ENCODE measurements at places on chromosomes 12 and 14. TPM values are rescaled to one million over a fixed set of nuclear protein-coding genes. Genes with fewer than 3 reads are reported as not detected.

DNA sequence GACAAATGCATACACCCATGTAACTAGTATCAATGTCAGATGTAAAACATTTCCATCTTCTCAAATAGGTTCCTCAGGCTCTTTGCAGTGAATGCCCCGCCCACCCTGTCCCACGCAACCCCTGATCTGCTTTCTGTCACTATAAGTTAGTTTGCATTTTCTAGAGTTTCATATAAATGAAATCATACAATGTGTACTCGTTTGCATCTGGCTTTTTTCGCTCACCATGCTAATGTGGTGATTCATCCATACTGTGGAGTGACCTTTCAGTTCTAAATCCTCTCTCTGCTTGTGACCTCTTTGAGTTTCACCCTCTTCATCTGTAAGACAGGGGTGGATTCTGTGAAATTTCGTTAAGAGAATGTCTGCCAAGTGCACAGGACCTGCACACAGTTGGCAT, 30.6 kb upstream of the MSI1 start:
- DNase-seq: no peak

GRCh38 chr12:55642267-55642666, 5.6 kb downstream of the OR10P1 start:
- DNase-seq: no peak

The PMCH gene
- not detected for total RNA-seq

The RHNO1 gene
- total RNA-seq: 64.6 TPM

GRCh38 chr12:70255311-70255710, 12.1 kb downstream of the CNOT2 start:
- no peak for DNase-seq

- no peak for DNase-seq
These were observed 200.1 kb downstream of the TMTC2 start for GRCh38 chr12:82886671-82887340.

The KITLG gene
- total RNA-seq: 0.15 TPM

The CACNA2D4 gene
- 2.1 TPM for total RNA-seq

DNA sequence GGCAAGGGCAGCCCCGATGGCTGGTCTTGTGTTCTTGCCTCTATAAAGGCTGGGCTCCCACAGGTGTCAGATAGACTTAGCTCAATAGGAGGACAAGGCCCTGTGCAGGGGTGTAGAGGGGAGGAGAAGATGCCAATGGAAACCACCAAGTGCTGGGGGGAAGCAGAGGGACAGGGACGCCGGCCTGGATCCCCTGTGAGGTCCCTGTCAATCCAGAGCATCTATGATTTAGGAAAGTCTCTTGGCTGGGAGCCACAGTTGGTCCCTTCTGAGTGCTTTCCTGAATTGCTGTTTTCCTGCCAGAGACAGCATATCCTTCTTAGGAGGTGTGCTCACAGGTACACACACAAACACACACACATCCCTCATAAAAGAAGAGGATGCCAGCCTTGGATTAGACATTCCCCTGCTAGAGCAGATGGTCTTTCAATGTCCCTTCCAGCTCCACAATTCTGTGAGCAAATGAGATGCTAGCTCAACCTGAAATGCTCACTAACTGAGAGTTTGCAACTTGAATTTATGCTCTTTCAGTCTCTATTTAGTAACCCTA, 62.7 kb downstream of the TTC7B start:
- DNase-seq: no peak

- DNase-seq: no peak
These were observed 357.4 kb downstream of the TMEM117 start for GRCh38 chr12:44193281-44193680.

GRCh38 chr12:73632661-73633060, 905.0 kb upstream of the ATXN7L3B start:
- DNase-seq: no peak

The SAMD4A gene
- total RNA-seq: 4.9 TPM

GRCh38 chr12:130909111-130909510, 37.2 kb downstream of the RAN start:
- no peak for DNase-seq

The KLRC2 gene
- total RNA-seq: not detected

The NRIP2 gene
- not detected for total RNA-seq

GRCh38 chr12:121781484-121781997, 11.9 kb downstream of the RHOF start:
- no peak for DNase-seq

DNA sequence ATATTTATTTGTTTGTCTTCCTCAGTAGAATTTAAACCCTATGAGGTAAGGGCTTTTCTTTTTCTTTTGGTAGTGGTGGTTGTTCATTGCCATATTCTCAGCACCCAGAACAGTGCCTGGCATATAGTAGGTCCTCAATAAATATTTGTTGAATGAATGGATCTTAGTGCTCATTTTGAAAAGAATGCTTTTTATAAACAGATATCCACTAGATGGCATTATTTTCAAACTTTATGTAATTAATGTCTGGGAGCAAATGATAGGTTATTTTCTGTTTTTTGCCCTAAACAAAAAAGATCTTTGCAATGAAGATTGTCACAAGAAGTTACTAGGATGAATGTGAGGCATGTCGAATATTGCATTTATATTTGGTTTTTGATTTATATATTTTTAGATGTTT, 64.1 kb downstream of the RAD51B start:
- DNase-seq: no peak

The PLEKHD1 gene
- total RNA-seq: not detected
